ENCODE measurements at places on chromosomes 11 and 22. TPM values are rescaled to one million over a fixed set of nuclear protein-coding genes. Genes with fewer than 3 reads are reported as not detected.

The RGL4 gene
- 1.7 TPM for total RNA-seq

DNA sequence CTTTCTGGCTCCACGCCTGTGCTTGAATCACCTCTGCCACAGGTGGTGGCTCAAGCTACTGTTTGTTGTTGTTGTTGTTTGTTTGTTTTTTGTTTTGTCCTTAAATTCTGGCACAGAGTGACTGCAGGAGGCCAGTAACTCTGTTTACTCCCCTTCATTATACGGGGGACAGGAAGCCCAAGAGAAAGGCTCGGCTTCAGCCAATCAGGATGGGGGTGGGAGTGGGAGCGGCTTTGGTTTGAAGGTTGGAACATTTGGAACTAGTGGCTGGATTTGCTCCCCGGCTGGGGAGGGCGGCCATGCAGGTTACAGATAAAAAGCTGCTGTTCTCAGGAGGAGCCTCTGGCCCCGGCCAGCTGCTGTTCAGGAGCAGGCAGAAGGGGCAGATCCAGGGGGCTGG, 19.7 kb upstream of the CABP2 start:
- no peak for DNase-seq

GRCh38 chr11:47595029-47595428, 818 bp upstream of the C1QTNF4 start:
- DNase-seq: no peak

GRCh38 chr11:64861227-64861975, 16.9 kb upstream of the CDC42BPG start:
- no peak for DNase-seq

The OR10V1 gene
- not detected for total RNA-seq

GRCh38 chr22:24841261-24841660, 35.2 kb downstream of the SGSM1 start:
- DNase-seq: no peak

The MRGPRF gene
- total RNA-seq: 138 TPM

The NECTIN1 gene
- 10.6 TPM for total RNA-seq

The CHST1 gene
- total RNA-seq: 3.3 TPM

DNA sequence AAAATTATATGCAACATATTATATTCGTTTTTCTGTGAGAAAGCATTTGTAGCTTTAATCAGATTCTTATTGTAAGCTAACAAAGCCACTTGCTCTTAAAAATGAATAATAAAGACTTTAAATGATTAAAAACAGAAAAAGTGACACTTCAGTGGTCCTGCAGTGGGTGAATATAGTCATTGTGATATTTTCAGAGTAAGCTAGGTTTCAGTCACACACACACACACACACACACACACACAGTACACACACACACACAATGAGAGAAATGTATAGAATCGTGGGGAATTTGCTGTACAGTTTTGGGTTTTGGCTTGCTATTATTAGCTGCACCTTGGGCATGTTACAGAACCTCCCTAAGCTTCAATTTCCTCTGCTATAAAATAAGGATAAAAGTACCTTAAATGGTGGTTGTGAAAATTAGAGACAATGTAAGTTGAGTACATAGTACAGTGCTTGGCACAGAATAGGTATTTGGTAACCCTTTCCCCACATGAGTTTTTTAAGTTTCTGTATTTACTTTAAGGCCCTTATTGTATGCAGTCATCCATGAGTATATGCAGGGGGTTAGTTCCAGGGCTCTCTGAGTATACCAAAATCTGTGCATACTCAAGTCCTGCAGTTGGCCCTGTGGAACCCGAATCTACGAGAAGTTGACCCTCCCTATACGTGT, 39.8 kb downstream of the CSTPP1 start:
- no peak for DNase-seq

The FAM227A gene
- 0.43 TPM for total RNA-seq
